ENCODE measurements at places on chromosomes 7 and 10. TPM values are rescaled to one million over a fixed set of nuclear protein-coding genes. Genes with fewer than 3 reads are reported as not detected.

DNA sequence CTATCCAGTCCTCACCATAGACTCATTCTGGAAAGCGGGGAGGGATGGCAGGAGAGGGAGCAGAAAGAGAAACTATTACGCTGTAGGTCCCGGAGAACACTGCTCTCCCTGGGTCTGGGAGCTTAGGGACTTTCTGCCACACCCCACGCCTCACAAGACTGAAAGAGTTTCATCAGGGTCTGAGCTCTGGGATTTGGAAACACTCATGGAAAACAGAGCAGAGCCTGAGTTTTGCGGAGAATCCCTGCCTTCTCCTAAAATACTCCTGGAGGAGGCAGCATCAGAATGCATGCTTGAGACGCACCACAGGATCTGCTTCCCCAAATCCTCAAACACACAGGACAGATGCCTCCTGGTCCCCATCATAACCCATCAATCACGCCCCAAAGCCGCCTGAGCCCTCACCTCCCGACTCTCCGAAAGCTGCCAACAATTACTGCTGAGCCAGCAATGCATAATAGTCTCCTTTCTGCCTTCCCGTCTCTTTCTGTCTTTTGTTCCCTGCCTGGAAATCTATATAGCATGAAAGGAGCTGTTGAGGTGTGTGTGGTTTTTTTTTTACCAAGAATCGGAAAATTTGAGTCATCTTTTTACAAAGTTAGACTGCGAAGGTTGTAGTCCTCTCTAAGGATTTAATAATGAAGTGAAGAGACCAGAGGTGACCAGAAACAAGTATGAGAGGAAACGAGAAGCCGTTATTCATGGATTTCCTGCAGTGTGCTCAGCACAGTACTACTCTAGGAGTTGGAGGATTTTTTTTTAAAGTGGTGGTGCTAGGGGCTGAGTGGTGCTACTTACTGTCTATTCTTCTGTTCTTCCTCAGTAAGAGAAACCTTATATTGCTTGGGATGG lies 37.7 kb downstream of the ASB13 start:
- DNase-seq, result no peak

DNA sequence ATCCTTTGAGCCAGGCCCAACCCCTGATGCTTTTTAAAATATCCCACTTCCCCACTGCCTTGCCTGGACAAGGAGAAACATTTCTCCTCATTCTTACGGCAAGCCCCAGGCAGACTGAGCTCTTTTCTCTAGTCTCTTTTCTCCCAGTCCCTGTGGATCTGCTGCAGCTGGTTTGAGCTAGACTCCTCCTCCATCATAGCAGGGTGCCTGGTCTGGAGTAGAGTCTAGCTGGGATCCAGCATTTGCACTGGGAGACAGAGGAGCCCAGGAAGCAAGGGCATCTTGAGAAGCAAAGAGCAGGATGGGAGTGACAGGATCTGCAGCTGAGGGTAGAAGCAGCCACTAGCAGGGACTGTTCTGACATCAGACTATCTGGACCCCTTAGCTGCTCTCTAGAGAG lies 562.3 kb upstream of the COBL start:
- no peak for DNase-seq

CCZ1B gene
- 33.4 TPM for total RNA-seq

CFAP43 gene
- total RNA-seq, result not detected

DNA sequence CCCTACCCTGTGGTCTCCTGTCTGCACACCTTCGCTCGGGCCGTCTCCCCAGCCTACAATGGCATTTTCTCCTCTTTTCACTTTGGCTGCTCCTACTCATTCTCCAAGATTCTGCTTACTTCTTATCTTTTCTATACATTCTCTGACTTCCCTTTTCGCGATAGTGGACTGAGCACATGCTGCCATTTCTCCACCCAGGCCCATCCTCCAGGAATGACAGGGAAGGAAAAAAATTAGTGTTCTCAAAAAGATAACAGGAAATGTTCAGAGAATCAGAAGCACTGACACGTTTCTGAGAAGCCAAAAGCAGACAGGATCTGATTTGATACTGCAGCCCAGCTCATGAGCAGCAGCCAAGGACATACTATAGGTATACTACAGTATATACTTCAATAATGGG lies 6.4 kb upstream of the ANXA11 start:
- no peak for DNase-seq

VTI1A gene
- total RNA-seq, result 25.1 TPM

NUDT13 gene
- total RNA-seq, result 2.3 TPM

DNA sequence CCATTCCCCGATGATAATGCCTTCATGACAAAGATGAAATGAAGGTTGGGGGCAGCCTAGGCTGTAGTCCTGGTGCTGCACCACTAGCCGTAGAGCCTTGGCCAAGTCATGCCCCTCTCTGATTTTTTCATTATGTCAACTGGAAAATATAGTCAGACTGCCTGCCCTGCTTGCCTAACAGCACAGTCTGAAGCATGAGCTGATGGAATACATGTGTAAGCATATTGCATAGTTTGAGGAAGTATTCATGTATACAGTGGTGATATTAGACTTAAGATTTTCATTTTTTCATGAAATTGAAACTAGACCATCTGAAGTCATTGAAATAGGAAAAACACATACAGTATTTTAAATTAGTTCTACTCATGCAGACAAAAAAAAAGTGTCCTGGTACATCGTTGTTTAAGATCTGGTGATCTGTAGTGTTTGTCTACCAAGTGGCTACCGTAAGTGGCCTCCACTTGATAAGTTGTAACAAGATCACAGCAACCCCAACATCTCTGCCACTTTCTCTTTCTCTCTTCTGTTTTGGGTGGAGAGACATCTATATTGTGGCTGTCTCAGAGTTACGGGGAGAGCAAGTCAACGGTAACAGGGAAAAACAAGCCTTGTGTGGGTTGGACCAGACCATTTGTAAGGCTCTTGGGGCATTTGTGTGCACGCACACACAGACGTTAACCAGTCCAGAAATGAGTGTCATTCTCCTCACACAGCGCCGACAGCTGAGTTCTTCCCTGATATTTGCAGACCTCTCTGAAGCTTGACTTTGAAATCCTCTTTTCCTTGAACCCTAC lies 716.6 kb upstream of the GALNT17 start:
- DNase-seq, result no peak

CXCL12 gene
- total RNA-seq, result 207 TPM

- peak; percentile 49 for DNase-seq
These were observed 125.1 kb upstream of the NRP1 start for GRCh38 chr10:33459602-33460001.
